ENCODE measurements at places on chromosomes 1 and 21. TPM values are rescaled to one million over a fixed set of nuclear protein-coding genes. Genes with fewer than 3 reads are reported as not detected.

- DNase-seq = no peak
Measured at GRCh38 chr1:46687921-46688509, 16.4 kb downstream of the TEX38 start.

GRCh38 chr1:55868026-55868425 is 652.9 kb upstream of the USP24 start:
- DNase-seq = no peak

DNA sequence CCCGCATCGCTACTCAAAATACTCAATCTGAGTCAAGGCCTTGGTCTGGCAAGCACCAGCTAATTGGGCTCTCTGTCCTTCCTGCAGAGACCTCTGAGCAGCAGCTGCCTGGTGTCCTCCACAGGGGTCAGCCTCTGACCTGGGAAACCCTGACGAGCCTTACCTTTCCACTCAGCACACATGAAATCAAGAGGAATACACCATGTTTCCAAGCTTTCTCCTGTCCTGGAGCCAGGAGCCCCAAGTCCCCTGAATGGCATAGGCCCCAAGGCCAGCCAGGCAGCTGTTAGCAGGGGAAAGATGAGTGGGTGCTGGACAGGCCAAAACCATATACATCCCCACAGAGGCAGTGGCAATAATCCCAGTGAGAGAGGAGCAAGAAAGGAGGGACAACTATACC is 27.2 kb upstream of the TSPEAR start:
- no peak for DNase-seq

GRCh38 chr1:38097284-38097898 is 50.8 kb upstream of the POU3F1 start:
- DNase-seq = no peak

GRCh38 chr1:4871373-4871772 is 217.0 kb downstream of the AJAP1 start:
- DNase-seq = no peak

DNA sequence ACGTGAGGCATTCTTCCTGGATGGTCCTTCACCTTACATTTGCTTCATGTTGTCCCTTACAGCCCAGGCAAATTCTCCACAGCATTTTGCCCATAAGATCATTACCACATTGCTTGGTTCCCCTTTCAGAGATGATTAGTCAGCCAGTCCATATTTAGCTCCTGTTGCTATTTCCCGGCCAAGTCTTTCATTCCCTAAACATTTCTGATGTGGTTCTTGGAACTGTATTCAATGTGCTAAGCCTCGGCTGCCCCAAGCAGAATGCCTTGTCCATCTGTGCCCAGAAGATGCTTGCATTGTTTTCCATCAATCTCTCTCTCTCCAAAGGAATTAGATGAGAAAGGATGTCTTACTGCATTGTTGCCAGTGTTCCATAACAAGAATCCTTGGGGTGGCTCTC is 420.9 kb upstream of the CAMK1G start:
- DNase-seq = no peak

- peak; percentile 81 for DNase-seq
Measured at GRCh38 chr1:168084396-168085231, 52.1 kb downstream of the GPR161 start.

- DNase-seq = no peak
Measured at GRCh38 chr21:44084496-44085241, 22.5 kb upstream of the PWP2 start.

DNA sequence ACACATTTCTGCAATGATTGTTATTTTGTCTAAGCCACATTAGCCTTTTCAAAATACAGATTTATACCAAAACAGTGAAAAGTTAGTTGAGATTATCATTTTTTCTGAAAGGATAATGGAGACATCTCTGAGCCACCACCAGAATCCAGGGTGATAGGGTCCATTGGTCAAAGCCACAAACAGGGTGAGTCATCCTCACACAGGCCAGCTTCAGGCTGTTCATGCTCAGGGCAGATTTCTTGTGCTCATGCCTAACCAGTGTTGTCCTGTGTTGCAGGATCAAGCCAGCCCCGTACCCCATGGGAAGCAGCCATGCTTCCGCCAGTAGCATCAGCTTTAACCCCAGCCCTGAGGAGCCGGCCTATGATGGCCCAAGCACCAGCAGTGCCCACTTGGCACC is 13.4 kb downstream of the ELOA start:
- no peak for DNase-seq

The FCGR1A gene
- 2.0 TPM for total RNA-seq

The MYBPH gene
- not detected for total RNA-seq

Measured in pancreas (tissue), 10 donors.